ENCODE measurements at places on chromosomes 2 and 18. TPM values are rescaled to one million over a fixed set of nuclear protein-coding genes. Genes with fewer than 3 reads are reported as not detected.

Gene ARHGAP15
- polyA plus RNA-seq: 0.10 TPM

DNA sequence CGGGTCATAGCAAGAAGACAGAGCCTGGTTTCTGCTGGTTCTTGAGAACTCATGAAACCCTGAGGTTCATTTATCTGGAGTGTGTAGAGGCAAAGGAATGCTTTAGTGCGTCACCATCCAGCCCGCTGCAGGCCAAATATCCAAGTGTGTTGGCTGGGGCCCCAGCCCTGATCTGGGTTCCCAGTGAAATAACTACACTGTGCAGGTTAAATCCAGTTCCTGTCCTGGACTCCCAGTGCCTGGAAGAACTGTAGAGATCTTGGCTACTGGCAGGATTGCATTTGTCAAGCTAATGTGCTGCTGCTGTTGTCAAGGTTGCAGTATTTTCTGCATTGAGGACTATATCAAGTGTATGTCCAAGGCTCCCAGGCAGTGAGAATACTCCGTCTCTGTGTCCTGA, 89.9 kb downstream of the MAPK4 start:
- DNase-seq: peak; percentile 22
- H3K36me3 ChIP-seq: no peaks in the 10 kb centered on the region
- no peak overlapping the region for H3K27ac ChIP-seq
- no peaks in the 10 kb centered on the region for H3K27me3 ChIP-seq
- no peaks in the 10 kb centered on the region for H3K4me1 ChIP-seq
- no peak overlapping the region for H3K4me3 ChIP-seq

GRCh38 chr2:23711979-23712755, 214.8 kb downstream of the ATAD2B start:
- H3K4me3 ChIP-seq: no peak overlapping the region
- H3K27ac ChIP-seq: no peak overlapping the region
- H3K27me3 ChIP-seq: no peaks in the 10 kb centered on the region

- H3K27ac ChIP-seq: no peak overlapping the region
- peaks cover 91% of the 10 kb centered on the region for H3K36me3 ChIP-seq
- H3K27me3 ChIP-seq: no peaks in the 10 kb centered on the region
- no peaks in the 10 kb centered on the region for H3K4me1 ChIP-seq
- peak; percentile 68 for DNase-seq
Observed at GRCh38 chr18:45910405-45911023, 56.6 kb downstream of the EPG5 start.

Gene ERFE
- 0.79 TPM for polyA plus RNA-seq

DNA sequence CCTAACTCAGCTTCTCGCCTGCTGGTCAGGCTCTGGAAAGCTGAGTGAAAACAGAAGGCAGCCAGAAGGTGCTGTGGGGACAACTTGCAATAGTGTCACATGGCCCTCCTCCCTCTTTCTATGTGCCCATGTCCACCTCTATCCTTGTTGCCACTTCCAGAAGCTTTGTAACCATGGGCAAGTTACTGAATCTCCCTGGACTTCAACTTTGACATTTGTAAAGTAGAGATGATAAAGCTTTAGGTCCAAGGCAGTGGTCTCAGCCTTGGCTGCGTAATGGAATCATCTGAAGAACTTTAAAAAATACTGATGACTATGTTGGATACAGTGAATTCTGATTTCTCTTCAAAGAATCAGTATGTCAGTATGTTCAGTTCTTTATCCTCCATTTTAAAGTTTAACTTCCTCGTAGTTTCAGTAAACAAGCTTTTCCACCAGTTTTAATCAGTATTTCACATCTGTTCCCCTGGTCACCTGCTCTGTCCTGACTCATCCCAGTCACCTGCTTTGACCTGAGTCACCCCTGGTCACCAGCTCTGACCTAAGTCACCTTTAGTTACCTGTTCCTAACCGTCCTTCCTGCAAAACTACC, 245.2 kb upstream of the STON1 start:
- H3K4me3 ChIP-seq: no peak overlapping the region
- no peaks in the 10 kb centered on the region for H3K4me1 ChIP-seq
- H3K36me3 ChIP-seq: no peaks in the 10 kb centered on the region
- no peaks in the 10 kb centered on the region for H3K27me3 ChIP-seq

GRCh38 chr2:36597532-36598377, at the start of gene FEZ2:
FEZ2 (minus strand) TSS chr2:36598168; CDS start chr2:36598142, 26 bp downstream.
- H3K27ac ChIP-seq: peak within 1 kb of the TSS; percentile 47
- H3K4me3 ChIP-seq: peak within 1 kb of the TSS; percentile 91
- H3K4me1 ChIP-seq: peaks cover 17% of the 10 kb centered on the region
- 0 out of 2 replicates have a peak, but pooled peaks cover 5% of the 10 kb centered on the region for H3K36me3 ChIP-seq
- peak; percentile 89 for DNase-seq

DNA sequence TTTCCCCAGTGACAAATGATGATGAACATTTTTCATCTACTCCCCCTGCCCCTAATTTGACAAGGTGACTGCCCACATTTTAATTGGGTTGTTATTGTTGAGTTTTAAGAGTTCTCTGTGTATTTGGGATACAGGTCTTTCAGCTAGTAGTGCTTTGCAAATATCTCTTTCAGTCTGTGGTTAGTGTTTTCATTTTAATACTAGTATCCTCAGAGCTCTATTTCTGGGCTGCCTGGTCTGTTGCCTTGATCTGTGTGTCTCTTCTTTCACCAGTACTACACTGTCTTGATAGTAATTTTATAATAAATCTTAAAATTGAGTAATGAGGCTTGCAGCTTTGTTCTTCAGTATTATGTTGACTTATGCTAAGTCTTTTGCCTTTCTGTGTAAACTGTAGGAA, 19.7 kb downstream of the EIF5B start:
- no peak overlapping the region for H3K4me3 ChIP-seq
- H3K27ac ChIP-seq: no peak overlapping the region
- DNase-seq: no peak
- H3K4me1 ChIP-seq: peaks cover 13% of the 10 kb centered on the region
- no peaks in the 10 kb centered on the region for H3K27me3 ChIP-seq
- H3K36me3 ChIP-seq: 0 out of 2 replicates have a peak, but pooled peaks cover 6% of the 10 kb centered on the region

DNA sequence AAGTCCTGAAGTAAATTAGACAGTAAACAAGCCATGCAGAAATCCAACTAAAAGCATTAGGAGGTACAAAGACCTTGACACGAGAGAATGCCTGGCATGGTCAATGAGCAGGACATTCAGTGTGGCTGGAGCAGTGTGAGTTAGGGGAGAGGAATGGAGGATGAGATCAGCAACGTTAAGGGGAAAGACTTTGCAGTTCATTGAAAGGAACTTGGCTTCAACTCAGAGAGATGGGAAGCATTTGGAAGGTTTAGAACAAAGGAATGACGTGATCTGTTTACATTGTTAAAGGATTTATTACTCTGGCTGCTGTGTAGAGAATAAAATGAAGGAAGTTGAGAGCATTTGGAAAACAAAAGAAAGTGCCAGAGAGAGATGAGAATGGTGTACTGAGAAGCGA, 621.3 kb downstream of the XIRP2 start:
- 0 out of 2 replicates have a peak, but pooled peaks cover 8% of the 10 kb centered on the region for H3K4me1 ChIP-seq
- no peak overlapping the region for H3K27ac ChIP-seq
- H3K27me3 ChIP-seq: no peaks in the 10 kb centered on the region
- no peak overlapping the region for H3K4me3 ChIP-seq

Gene GALNT13
- not detected for polyA plus RNA-seq

GRCh38 chr2:231708773-231709635, 679 bp downstream of the PTMA start:
- peak; percentile 83 for DNase-seq
- H3K27ac ChIP-seq: peak overlapping the region; percentile 92
- no peaks in the 10 kb centered on the region for H3K27me3 ChIP-seq
- peaks cover 14% of the 10 kb centered on the region for H3K4me1 ChIP-seq
- H3K36me3 ChIP-seq: no peaks in the 10 kb centered on the region

- H3K27ac ChIP-seq: no peak overlapping the region
- DNase-seq: no peak
- peaks cover 20% of the 10 kb centered on the region for H3K4me1 ChIP-seq
- H3K4me3 ChIP-seq: no peak overlapping the region
- no peaks in the 10 kb centered on the region for H3K36me3 ChIP-seq
Observed at GRCh38 chr2:201448701-201449100, 2.6 kb downstream of the TRAK2 start.

Gene CD8B2
- polyA plus RNA-seq: not detected

- DNase-seq: no peak
- H3K36me3 ChIP-seq: no peaks in the 10 kb centered on the region
- H3K4me3 ChIP-seq: no peak overlapping the region
- no peak overlapping the region for H3K27ac ChIP-seq
- H3K4me1 ChIP-seq: no peaks in the 10 kb centered on the region
- H3K27me3 ChIP-seq: no peaks in the 10 kb centered on the region
Observed at GRCh38 chr2:8645176-8645831, 36.6 kb upstream of the ID2 start.

GRCh38 chr18:8176554-8176953, 432.7 kb upstream of the RAB12 start:
- no peak overlapping the region for H3K27ac ChIP-seq
- no peaks in the 10 kb centered on the region for H3K27me3 ChIP-seq
- DNase-seq: no peak
- H3K4me3 ChIP-seq: no peak overlapping the region
- no peaks in the 10 kb centered on the region for H3K4me1 ChIP-seq
- H3K36me3 ChIP-seq: no peaks in the 10 kb centered on the region

- no peaks in the 10 kb centered on the region for H3K36me3 ChIP-seq
- H3K27ac ChIP-seq: no peak overlapping the region
- DNase-seq: no peak
- H3K4me3 ChIP-seq: no peak overlapping the region
Observed at GRCh38 chr18:44812426-44812825, 131.7 kb downstream of the SETBP1 start.

DNA sequence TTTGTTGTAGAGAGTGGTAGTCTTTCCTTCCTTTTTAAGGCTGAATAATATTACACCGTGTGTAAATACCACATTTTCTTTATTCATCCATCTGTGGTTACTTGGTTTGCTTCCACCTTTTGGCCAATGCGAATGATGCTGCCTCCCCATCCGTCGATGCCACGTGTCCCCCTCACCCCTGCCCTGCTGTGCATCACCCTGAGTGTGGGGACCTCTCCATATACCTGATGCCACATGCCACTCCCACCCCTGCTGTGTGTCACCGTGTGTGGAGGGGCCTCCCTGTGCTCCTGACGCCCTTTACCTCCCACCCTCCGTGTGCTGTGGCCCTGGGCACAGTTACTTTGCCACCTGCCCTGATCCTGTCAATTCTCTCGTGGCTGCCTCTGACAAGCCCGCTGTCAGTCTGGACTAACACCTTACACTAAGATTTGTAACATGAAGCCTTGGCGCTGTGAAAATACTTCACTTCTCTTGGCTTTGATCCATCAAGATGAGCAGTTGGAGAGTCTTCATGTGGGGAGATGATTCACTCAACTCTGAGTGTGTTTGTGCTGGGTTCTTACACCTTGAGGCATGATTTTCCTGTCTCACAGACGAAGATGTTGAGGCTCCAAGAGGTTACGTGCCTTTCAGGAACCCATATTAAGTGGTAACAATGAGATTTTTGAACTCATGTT, 234.0 kb downstream of the ZNF407 start:
- DNase-seq: peak; percentile 13
- H3K27ac ChIP-seq: no peak overlapping the region
- H3K4me3 ChIP-seq: no peak overlapping the region
- peaks cover 7% of the 10 kb centered on the region for H3K4me1 ChIP-seq

Gene GPR45
- not detected for polyA plus RNA-seq

Gene CXCR1
- polyA plus RNA-seq: not detected

- no peaks in the 10 kb centered on the region for H3K36me3 ChIP-seq
- H3K4me3 ChIP-seq: no peak overlapping the region
- H3K27ac ChIP-seq: no peak overlapping the region
- H3K27me3 ChIP-seq: no peaks in the 10 kb centered on the region
- DNase-seq: no peak
- H3K4me1 ChIP-seq: no peaks in the 10 kb centered on the region
Observed at GRCh38 chr2:158405341-158405740, 51.2 kb downstream of the CCDC148 start.

DNA sequence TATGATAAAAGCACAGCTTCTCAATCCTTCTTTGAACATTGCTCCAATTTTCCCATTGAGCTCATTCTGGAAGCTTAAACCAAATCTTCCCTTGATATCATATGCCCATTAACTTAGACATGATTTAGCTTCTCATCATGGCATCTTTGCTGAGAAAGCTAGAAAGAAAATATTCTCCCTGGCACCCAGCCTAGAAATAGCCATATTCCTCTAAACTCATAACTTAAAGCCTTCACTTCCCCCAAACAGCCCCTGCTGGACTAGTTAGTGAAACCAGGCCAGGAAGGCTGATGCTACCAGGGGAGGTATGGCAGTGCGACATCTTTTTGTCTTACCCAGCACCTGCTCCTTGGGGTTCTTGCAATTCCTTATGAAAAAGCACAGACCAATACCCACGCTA, 4.3 kb downstream of the AAK1 start:
- no peak for DNase-seq
- H3K27me3 ChIP-seq: no peaks in the 10 kb centered on the region
- H3K4me3 ChIP-seq: no peak overlapping the region
- H3K4me1 ChIP-seq: peaks cover 19% of the 10 kb centered on the region
- no peaks in the 10 kb centered on the region for H3K36me3 ChIP-seq

- peaks cover 60% of the 10 kb centered on the region for H3K4me1 ChIP-seq
- H3K27ac ChIP-seq: peak overlapping the region; percentile 96
Observed at GRCh38 chr18:48955830-48956261, 5.1 kb upstream of the SMAD7 start.

DNA sequence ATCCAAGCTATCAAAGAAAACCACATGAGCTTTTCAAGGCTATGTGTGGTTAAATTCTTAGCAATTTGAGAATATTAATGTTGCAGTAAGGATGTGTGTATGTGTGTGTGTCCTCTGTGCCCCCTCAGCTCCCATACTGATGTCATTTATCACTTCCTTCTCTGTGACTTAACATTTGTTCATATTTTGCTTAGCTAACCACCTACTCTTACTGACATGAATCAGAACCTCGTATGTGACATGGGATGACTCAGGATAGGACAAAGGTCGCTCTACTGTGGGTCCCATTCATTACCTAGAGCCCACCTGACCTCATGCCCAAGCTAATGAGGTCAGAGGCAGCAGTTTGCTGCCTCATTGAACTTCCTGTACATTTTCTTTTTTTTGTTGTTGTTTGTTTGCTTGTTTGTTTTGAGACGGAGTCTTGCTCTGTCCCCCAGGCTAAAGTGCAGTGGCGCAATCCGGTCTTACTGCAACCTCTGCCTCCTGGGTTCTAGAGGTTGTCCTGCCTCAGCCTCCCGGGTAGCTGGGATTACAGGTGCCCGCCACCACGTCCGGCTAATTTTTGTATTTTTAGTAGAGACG, 36.3 kb downstream of the MOGAT1 start:
- no peak overlapping the region for H3K4me3 ChIP-seq
- DNase-seq: peak; percentile 68
- H3K27me3 ChIP-seq: no peaks in the 10 kb centered on the region
- H3K4me1 ChIP-seq: peaks cover 32% of the 10 kb centered on the region

Gene CIB4
- polyA plus RNA-seq: not detected

Gene GPR39
- polyA plus RNA-seq: 1.6 TPM

Gene RTP5
- polyA plus RNA-seq: not detected

- H3K27ac ChIP-seq: no peak overlapping the region
- H3K4me1 ChIP-seq: no peaks in the 10 kb centered on the region
- DNase-seq: no peak
Observed at GRCh38 chr18:74132201-74132600, 15.4 kb downstream of the FBXO15 start.

Gene DES
- 0.75 TPM for polyA plus RNA-seq

Data from GM23248 (cell line).